ENCODE measurements at places on chromosomes 1 and 21.

DNA sequence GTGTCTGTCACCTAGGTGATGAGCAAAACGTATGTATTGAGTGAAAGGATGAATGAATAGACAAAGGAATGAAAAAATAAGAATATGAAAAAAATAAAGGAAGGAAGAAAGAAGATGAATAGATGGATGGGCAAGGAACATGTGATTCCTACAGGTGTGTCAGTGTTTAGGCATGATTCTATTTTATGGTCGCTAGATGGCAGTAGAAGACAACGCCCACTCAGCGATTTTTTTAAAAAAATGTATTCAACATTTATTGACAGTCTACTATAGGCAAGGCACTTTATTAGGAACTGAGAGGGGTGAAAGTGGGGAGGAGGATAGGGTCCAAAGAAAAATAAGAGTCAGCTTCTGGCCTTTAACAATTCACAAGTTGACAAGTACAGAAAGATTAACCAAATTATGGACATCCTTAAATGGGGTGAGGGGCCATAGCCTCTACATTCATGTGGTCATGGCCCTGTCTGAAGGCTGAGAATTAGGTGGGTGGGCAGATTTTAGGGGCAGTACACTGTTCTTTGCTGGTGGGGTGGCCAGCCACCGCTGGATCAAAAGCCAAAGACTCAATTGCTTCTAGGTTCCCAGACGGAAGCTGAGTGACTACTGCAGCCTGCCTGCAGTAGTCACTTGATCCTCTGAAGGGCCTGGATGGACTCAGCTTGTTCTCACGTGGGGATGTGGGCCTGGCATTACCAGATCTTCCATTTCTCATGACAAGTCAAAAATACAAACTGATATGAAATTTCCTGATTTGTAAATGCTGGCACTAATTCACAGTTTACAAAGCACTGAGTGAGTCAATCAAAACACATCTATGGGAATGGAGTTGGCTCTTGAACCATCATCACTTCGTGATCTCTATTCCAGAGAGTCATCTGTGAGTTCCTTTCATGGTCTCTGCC, 83.9 kb downstream of the FASLG start:
- DNase-seq = no peak

DNA sequence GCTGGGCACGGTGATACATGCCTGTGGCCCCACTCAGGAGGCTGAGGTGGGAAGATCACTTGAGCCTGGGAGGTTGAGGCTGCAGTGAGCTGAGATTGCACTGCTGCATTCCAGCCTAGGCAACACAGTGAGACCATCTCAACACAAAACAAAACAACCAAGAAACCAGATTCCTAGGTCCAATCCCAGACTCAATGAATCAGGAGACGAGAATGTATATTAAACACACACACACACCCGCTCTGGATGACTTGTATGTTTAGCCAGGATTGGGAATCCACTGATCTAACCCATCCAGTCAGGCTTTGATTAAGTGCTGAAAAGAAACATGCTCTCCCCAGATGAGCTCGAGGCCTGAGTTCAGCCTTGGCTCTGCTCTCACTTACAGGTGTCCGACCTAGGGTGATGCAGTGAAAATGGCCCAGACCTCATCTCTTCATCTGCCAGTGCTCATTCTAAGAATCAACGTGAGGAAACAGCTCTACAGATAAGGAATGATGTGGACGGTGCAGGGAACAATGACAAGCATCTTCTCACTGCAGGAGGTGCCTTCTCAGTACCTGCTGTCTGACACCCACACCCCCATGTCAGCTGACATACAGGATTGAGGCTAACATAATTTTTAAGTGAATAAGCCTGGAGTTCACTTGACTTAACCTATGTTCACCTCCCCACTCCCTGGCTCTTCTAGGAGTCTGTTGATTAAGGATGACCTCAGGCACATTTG, 15.3 kb upstream of the SRSF4 start:
- no peak for DNase-seq

DNA sequence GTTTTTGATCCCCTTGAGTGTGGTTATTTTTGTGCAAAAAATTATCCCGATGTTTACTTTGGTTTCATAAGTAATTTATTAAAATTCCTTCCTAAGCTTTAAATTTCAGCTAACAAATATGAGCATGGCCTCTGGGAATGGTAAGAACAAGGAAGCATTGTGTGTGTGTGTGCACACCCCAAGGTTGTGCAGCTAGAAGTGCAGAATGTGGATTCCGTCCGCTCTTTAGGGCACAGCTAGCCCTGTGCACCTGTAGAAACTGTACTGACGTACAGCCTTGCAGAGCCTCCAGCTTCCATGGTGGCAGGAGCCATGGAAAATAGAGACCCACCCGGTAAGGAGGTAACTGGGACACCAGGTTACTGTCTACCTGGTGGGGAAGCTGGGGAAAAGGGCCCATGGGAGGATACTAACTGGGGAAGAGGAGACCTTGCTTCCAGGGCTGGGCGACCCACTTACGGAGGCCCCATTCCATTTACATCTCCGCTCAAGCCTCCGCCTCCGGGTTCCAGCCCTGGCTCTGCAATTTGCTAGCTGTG, 54.7 kb downstream of the B3GALT5 start:
- DNase-seq = no peak

- DNase-seq = no peak
Measured at GRCh38 chr1:61487801-61488200, 237.1 kb downstream of the TM2D1 start.

DNA sequence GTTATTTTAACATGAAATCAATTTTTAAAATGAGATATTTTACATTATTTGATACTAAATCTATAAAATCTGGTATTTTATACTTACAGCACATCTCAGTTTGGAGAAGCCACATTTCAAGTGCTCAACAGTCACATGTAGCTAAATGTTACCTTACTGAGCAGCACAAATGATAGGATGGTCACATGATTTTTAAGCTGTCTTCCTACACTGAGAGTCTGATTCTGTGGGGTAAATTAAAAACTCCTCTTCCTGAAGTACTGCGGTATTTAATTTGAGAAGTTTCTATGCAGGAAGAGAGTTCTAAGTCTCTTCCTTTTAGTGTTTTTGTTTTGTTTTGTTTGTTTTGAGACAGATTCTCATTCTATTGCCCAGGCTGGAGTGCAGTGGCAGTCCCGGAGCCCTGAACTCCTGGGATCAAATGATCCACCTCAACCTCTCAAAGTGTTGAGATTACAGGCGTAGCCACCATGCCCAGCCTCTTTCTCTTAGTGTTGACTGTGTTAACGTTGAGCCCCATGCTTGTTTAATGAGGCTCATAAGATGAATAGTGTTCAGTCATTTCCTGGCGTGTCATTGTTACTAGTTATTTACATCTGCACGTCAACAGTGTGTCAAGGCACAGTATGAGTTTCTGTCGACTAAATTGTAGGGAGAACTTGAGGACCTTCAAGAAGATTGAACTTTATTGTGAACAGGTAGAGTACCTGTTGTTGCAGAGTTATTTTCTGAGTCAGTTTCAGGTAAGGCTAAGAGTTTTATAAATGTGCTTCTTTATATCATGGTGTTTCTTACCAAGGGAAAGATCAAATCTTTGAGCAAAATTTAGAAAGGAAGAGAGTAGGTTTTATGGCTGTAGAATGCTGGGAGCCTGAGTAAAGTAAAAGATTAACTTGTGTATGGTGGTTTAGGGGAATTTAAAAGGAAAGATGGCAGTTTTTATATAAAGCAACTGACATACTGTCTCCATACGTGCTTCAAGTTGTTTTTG, 3.3 kb downstream of the CNST start:
- DNase-seq = no peak

- DNase-seq = no peak
Measured at GRCh38 chr1:26537951-26538352, 8.4 kb downstream of the RPS6KA1 start.

DNA sequence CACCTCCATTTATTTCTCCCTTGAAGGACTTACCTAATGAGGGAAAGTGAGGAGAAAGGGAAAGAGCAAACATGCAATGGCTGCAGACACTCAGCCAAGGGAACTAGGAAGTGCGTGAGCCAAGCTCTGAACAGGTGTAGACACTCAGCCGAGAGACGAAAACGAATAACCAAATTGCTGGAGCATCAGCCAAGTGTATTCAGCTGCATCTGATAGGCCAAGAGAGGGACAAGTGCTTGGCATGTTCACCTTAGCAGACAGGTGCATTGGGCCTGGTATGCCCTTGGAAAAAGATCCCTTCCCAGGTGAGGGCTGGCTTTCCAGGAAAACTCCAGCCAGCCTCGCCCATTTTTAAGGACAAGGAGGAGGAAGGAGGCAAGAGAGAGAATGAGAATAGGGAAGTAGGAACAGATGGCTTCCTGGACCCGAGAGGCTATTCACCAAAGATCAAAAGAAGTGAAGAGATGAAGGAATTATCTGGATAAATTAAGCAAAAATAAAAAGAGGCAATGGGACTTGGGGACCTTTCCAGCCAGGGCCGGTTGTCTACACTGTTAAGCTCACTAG, 184.7 kb downstream of the TOMM20 start:
- DNase-seq = no peak

GRCh38 chr1:161032409-161032808, 6.4 kb downstream of the TSTD1 start:
- DNase-seq = no peak

- no peak for DNase-seq
Measured at GRCh38 chr1:56835657-56836056, 16.5 kb upstream of the FYB2 start.

DNA sequence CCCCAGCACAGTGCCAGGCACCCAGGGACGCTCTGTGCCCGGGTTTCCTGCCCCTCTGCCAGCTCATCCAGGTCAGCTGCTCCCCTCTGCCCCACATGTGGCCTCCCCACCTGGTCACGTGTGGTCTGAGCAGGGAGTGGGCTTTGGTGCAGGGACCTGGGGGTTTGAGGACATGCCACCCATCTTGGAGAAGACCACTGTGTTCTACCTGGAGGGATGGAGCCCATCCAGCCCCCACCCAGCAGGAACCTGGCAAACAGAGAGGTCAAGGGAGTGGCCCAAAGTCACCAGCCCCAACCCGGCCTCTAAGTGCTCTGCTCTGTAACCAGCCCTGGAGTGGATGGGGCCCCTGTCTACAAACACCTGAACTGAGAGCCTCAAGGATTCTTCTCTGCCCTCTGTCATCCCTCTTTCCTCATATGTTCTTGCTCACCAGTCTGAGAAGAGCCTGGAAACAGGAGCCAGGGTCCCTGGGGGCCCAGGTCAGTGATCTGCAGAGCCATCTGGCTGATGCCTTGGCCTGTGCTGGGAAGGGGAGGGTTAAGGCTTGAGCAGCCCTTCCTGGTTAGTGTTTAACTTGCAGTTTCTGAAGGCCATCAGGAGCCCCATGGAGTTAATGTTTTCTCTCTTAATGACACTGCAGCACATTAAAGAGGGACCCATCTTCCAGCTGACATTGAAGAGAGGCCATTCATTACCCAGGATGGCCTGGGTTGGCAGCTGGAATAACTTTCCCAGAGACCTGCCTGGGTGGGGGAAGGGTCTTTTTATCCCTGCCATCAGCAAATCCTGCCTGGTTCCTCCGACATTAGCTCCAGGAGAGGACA, 235.4 kb downstream of the PTPRU start:
- no peak for DNase-seq

DNA sequence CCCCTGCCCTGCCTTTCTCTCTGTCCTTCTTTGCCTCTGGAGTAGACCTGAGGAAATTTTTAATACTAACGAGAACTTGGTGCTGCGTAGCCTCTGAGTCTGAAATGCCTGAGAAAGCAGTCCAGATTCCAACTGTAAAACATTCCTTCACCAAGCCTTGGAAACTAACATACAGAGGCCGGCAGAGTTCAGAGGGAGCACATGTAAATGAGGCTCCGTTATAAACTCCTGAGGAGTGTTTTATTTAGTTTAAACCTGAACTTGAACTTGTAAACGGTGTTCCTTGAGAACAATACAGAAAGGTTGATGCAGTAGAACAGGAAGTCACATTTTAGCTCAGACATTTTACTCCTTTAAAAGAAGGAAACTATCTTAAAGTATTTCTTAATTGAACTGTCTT, 280.7 kb downstream of the TM2D1 start:
- DNase-seq = no peak

DNA sequence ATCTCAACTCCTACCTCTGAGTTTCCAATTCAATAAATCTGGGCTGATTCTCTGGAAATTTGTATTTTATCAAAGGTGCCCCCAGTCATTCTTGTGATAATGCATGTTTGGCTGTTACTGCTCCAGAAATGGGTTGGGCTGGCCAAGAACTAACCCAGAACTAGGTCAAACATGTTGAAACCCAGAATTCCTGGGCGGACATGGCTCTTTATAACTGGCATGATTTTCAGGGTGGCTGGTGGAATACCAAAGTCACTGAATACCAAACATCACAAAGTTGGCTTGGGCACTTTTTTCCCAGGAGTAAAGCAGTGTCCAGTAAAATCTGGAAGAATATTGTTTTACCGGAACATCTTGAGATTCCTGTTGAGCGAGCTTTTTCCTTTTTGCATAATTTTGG, 89.4 kb upstream of the S1PR1 start:
- no peak for DNase-seq

DNA sequence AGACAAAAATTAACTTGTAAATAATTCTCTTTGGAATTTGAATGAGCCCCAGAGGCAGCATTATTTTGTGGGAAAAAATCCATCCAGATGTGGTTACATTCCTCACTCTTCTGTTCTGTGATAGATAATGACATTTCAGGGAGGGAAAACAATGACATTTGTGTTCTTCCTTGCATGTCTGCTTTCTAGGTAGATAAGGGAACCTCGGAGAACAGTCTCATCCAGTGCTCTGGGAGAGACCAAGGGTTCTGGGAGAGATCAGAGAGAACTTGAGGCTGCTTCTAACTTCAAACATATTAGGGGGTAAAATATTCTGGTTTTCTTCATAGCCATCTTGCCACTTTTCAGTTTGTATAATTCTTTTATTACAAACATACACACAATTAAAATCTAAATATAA, 269.2 kb downstream of the NEGR1 start:
- no peak for DNase-seq

DNA sequence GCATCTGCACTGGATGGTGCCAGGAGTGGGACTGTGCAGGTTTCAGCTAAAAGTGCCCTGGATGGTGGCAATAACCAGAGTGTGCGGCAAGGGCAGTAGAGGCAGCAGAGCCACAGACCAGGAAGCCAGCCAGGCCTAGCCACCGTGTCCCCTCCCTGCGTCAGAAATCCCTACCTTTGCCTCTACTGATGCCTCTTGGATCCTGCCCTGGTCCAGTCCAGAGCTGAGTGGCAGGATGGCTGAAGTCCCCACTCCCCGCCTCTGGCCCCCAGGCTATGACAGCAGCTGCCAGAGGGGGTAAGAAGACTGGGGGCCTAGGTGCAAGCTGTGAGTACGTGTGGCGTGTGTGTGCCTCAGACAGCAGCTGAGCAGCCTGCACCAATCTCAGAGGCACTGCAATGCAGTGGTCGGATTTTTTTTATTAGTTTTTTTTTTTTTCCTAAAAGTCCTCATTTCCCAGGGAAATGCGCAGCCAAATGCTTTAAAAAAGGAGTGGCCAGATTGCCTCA, 51.9 kb downstream of the SYT2 start:
- DNase-seq = no peak

DNA sequence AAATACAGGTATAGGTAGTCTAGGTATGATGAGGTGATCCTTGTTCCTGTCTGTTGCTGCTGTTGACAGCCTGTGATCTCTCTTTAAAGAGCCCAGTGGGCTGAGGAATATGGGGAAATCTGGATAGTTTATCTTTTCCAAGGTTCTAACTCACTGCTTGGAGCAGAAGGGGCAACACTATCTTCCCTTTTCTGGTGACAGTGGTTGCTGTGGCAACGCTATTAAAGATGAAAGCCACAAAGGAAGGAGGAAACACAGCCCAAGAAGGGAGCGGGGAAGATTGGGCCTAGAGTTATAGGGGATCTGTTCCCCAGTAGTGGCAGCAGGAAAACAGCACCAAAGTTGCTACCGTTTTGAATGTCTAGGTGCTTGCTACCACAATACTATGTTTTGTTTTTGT, 8.8 kb downstream of the PCP4L1 start:
- no peak for DNase-seq

- DNase-seq = no peak
Measured at GRCh38 chr1:180800945-180801344, 111.8 kb upstream of the KIAA1614 start.
